ENCODE measurements at places on chromosomes 1 and 21.
A peak's percentile ranks its signal among the peaks of the same experiment; 100 is the strongest.

GRCh38 chr1:31400393-31400792 is 12.6 kb upstream of the SERINC2 start:
- DNase-seq, result no peak

GRCh38 chr1:229368347-229368746 is 25.5 kb upstream of the CCSAP start:
- DNase-seq, result no peak

- DNase-seq, result no peak
Observed at GRCh38 chr1:8903908-8904650, 25.6 kb upstream of the ENO1 start.

GRCh38 chr1:153734396-153735089 is 6.7 kb downstream of the INTS3 start:
- DNase-seq, result no peak

DNA sequence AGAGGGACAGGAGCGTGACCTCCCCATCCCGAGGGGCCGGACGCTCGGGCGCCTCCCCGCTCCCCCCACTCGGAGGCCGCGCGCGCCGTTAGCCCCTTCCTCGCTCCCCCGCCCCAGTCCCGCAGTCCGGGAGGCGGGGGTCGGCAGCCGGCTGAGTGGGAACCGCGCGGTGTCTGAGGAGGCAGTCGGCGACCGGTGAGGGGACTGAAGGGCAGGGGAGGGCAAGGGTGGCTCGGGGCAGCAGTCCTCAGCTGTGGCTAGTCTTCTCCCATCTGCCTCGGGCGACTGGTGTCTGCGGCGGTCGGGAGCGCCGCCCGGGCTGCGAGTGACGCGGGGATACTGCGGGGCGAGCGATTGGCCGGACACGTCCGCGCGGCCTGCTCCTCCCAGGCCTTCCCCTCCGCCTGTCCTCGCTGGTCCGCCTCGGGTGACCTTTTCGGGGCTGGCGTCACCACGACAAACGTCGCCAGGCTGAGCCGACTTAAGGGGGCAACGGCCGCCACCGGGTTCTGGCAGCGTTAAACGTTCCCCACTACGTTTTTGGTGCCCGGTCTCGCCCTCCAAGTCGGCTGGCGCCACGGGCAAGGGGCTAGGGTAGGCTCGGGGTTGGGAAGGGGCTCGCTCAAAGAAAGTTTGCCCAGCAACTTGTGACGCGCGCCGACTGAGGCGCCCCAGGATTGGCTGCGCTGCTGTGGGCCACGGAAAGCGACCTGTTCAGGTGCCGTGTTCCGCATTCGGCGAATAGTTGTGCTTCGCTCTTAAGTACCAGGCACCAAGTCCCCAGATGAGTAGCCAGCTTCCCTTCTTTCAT is 538 bp downstream of the ZNF672 start:
- peak; percentile 91 for DNase-seq

DNA sequence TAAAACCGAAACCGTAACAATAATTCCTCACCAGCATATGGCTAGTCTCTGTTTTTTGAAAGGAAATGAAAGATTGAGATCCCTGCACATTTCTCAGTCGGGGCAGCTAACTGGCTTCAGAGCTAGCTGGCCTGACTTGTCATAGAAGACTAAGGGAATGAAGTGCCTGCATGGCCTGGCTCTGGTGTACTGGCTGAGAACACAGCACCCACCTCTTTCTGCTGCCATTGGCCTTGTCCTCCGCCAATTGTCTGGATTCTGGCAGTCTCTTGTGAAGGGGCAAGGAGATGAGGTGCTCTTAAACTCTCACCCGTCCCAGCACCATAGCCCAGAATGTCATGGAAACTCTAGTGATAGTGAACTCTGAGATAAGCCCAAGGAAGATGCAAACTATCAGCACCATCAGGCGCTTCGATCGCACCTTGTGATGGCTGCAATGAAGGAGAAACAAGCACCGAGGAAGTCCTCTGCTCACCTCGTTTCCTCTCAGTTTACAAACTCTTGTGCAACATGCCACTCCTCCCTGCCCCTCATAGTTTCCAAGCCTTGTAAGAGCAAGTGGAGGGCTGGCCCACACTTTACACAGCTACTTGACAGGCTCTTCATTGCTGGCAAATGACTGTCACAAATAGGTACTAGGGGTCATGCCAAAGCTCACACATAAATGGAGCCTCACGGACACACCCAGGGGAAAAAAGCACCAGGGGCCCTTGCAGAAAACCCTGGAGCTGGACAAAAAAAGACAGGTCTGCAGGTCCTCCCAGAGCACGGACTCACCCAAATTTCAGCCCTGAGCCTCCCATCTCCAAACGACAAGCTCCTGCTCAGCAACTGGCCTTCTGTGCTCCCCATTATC is 16.4 kb downstream of the INPP5B start:
- peak; percentile 42 for DNase-seq

DNA sequence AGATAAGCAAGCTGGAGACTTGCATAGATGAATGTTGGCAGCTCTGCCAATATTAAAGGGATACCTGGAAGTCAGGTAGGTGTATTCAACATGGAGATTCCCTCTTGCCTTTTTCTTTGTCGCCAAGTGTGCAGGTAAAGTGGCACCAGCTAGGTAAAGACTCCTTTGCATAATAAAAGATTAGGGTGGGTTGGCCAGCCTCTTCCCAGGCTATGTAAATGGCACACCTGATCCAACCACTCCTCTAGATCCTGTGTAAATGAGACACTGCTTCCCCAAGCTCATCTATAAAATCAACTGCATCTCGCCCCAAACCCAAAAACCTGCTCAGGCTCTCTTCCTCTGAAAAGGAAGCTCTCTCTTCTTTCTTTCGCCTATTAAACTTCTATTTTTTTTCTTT is 100.8 kb upstream of the DSCAM start:
- no peak for DNase-seq

DNA sequence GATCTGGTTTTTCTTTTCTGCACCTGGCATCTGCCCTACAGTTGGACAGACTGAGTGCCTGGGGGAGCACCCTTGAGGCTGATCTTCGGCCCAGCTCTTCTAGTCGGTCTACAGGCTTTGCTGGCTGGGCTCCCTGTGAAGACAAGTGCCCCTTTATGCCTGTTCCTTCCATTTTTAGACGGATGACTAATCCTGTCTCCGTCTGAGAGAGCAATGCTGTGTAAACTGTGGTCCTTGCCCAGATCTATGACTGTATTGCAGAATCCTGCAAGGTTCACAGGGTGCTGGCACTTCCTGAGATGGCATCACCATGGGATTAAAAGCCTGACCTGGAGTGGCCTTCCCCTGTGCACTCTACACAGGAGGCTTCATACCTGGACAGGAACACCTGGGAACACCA is 47.6 kb upstream of the SAMD13 start:
- no peak for DNase-seq

DNA sequence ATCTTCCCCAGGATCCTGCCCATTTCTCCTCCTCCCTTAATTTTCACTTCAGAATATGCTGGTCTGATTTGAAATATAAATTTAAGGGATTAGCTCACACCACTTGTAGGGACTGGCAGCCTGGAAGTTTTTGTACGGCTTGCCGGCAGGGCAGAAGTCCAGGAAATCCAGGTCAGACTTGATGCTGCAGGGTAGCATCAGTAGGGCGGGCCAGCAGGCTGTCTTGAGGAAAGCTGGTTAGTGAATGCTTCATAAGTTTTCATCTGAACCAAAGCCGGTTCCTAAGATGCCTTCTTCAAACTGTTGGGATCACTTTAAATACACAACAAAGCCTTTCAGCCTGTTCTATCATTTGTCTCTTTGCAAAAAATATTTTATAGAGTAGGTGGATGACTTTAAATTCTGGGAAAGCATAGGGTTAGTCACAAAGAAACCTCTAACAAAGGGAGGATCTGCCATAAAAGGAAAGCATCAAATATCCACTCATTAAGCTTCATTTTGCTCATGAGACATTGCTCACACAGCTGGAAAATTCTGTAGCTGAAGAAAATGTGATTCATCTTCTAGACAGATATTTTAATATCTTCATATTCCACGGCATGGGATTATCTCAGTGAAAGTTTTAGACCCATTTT is 90.7 kb upstream of the GFI1 start:
- peak; percentile 34 for DNase-seq
